Left kidney (tissue), 8 donors: ENCODE measurements at places on chromosomes 3 and 15.

DNA sequence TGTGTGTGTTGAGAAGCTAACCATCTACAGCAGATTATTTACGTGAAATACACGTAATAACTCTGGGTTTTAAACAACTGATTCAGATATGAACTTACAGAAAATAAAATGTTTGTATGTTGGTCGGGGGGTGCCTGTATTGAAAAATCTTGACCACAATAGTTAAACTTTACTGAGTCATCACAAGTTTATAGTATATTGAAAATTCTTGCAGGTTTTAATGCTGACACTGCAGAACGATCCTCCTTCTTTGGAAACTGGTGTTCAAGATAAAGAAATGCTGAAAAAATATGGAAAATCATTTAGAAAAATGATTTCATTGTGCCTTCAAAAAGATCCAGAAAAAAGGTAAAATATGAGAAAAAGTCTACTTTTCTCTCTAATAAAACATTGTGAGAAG lies 41.3 kb upstream of the SLC22A13 start:
- DNase-seq = no peak

DNA sequence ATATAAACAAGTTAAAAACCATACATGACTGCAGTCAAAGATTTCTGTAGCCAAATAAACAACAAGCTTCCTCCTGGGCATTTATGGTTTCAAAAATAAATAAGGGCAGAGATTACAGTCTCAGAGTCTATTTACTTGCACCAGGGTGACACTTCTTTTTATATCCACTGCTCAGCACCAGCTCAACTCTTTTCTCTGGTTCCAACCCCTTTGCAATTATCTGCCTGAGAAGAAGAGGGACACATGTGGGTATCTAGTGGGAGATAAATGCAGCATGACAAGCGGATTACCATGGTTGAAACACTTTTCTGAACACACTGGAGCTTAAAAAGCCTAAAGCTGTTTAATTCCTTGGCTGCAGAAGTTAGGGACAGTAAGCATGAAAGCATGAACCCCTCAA lies 311.5 kb downstream of the CNTN3 start:
- DNase-seq = no peak

DNA sequence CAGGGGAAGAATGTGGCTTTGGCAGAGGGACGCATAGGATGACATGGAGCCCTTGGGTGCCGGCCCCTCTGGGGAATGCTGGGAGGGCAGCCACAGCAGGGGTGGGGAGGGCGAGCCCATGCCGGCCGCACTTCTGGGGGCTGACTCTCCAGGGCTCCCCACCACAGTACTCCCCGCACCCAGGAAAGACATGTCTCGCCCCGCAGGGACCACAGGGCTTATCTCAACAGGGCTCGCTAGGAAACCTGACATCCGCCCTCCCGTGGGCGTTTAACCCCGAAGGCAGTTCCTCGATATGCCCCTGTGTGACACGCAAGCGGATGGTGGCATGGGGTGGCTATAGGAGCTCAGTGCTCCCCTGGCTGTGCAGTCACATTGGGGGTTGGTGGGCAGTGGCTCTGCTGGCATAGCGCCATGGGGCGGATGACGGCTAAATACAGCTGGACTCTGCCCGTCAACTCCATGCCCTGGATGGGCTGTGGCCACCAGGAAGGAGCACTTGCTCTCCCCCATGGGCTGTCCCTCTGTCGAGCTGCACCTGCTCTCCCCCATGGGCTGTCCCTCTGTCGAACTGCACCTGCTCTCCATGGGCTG lies 141.4 kb downstream of the ADAMTS17 start:
- no peak for DNase-seq

- no peak for DNase-seq
Observed at GRCh38 chr15:92599394-92599970, 56.1 kb downstream of the FAM174B start.

DNA sequence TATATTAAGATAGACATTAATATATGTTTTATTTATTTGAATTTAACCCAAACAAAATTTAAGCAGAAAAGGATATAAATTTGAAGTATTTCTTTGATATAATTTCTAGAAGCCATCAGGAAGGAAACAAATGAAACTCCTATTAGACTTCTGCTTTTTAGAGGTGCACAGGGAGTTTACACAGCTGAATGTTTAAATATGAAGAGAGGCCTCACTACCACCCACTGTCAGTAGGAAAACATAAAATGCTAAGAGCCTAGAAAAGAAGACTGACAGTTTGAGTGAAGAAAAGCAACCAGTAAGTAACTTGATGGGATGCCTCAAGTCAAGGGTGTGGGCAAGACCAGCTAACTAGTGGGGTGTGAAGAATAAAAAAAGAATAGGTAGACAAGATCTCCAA lies 19.7 kb downstream of the PLSCR2 start:
- no peak for DNase-seq

- no peak for DNase-seq
Observed at GRCh38 chr3:152836269-152836668, 1.3 kb downstream of the P2RY1 start.

DNA sequence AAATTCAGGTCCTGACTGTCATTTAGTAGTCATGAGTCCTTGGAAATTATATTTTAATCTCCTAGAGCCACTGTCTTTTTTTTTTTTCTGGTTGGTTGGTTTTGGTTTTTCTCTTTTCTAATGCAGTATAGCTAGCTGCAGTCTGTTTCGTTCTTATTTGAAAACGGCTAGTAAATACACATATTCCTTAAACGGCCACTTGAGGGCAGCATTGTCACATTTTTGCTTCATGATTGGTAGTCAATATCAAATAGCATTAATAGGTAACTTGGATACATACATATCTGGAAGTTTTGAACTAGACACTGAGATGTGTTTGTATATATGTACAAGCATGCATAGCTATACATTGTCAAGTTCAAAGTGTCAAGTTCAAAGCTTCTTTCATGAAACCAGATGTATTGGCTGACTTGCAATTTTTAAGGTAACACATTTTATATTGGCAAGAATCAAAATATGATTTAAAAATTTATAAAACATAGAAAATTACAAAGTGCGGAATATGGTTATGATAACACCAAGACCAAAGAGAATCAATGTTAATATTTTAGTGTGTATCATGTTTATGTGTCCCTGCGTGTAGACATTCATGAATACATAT lies 22.5 kb downstream of the GABRA5 start:
- no peak for DNase-seq

GRCh38 chr3:105904678-105905284 lies 36.0 kb upstream of the CBLB start:
- DNase-seq = no peak

DNA sequence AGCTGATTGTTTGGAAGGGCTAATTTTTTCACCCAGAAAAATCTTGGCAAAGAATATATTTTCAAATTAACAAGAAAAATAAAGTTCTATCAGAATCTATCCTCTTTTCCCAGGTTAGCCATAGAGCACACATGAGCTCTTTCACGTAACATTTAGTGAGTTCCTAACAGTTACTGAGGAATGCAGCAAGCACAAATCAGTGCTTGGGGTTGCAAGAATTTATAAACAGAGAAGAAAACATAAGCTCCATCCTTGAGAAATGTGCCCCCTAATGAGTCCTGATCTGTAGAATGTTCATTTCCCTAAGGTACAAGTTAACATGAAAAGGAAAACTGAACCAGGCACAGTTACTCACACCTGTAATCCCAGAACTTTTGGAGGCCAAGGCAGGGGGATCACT lies 13.9 kb downstream of the EOGT start:
- DNase-seq = no peak

GRCh38 chr3:66618066-66618465 lies 117.2 kb upstream of the LRIG1 start:
- DNase-seq = no peak

- DNase-seq = peak; percentile 28
Observed at GRCh38 chr3:120177151-120177550, 82.9 kb upstream of the GSK3B start.

- DNase-seq = no peak
Observed at GRCh38 chr3:166473501-166473900, 636.3 kb upstream of the BCHE start.

DNA sequence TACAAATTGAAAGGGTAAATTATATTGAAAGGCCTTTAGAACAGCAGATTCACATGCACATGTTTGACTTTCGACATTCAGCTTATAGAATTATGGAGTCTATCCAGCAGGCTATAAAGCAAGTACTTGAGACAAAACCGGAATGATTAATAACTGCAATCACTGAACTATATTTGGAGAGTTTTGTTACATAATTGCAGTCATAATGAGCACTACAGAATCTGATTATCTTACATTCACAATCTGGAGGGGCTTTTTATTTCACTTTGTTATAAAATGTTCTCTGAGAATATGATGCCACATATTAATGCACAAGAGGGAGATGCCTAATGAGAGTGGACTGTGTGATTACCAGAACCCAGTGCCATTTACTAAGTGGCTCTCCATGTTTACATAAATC lies 64.3 kb downstream of the NSUN3 start:
- DNase-seq = no peak

GRCh38 chr3:37855363-37855970 lies 6.2 kb upstream of the CTDSPL start:
- peak; percentile 82 for DNase-seq

DNA sequence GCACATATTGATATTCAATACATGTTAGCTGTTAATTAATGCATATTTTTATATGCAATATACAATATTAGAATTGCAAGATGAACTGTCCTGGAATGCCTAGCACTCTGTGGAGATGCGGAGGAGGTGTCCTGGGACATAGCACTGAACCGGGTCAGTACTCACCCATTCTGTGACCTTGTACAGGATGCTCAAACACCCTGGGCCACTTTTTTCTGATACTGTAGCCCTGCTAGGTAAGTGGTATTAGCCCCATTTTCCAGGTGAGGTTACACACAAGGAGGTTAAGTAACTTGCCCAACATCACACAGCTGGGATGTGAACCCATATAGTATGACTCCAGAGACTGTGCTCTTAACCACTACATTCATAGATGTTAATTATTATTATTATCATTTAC lies 1.7 kb upstream of the MAGEF1 start:
- no peak for DNase-seq

GRCh38 chr3:138381950-138382715 lies 33.8 kb downstream of the MRAS start:
- DNase-seq = no peak

DNA sequence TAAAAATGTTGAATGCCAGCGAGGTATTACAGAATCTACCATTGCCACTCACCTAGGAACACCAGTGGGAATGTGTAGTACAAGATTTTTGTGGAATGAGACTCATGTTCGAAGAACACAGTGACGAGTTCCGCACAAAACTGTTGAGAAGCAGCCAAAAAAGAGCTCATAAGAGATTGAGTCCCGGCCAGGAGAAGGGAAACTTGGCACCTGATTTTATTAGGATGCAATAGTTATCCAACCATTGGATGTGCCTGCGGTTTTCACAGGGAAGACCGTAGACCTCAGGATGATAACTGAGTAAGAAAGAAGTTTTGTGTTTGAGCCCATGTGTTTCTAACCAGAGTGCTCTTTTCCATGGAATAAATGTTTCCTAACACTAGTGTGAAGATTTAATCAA lies 88.9 kb downstream of the PTPRG start:
- no peak for DNase-seq

DNA sequence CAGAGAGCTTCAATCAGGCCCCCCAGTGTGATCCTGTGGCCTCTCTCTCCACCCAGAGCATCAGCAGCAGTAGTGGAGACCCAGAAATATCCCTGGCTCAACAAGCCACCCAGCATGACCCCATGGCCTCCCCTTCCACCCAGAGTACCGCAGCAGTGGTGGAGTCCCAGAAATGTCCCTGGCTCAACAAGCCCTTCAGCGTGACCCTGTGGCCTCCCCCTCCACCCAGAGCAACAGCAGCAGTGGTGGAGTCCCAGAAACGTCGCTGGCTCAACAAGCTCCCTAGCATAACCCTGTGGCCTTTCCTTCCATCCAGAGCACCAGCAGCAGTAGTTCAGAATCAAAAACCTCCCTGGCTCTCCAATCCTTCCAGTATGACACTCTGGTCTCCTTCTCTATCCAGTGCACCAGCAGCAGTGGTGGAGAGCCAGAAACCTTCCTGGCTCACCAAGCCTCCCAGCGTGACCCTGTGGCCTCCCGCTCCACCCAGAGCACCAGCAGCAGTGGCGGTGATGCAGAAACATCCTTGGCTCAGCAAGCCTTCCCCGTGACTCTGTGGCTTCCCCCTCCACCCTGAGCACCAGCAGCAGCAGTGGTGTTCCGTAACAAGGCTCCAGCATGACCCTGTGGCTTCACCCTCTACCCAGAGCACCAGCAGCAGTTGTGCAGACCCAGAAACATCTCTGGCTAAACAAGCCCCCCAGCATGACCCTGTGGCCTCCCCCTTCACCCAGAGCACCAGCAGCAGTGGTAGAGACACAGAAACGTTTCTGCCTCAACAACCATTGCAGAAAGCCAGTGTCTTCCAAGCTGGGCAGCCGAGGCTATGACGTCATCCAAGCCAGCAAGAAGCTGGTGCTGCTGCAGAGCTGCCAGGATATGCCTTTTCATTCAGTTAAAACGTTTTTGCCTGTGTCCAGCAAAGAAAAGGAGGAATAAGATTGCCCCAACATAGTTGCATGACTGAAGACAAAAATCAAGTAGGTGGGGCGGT lies 61.3 kb upstream of the TAMM41 start:
- DNase-seq = no peak

DNA sequence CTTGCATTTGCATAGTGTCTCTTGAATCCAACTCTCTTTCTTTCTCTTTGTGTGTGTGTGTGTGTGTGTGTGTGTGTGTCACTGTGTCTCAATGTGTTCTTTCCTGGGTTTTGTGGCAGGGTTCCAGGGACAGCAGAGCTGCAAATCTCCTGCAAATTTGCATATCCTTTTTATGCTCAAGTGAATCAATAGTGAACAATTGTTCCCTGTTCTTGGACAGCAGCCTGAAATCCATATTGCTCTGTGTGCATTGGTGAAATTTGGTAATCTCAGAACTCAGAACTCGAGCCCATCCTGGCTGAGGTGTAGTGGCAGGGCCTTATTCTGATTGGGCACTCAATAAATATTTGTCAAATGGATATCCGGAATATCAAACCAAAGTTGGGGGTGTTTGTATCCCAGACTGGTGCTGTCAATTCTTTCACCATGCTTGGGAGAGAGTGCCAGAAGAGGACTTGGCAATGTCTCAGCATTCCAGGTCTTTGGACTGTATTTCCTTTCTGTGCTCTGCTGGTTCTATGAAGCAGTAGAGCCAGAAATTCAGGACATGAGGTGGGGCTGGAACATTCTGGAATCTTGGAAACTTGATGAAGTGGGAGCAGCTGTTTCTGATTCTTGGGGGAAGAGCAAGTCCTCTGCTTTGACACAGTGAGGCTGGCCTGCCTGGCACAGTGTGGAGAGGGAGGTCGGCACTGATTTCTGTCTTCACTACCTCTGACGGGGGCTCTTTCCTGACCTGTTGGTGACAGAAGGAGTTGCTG lies 380.6 kb upstream of the C2CD4B start:
- DNase-seq = no peak

GRCh38 chr3:27089068-27089467 lies 280.1 kb downstream of the NEK10 start:
- no peak for DNase-seq

DNA sequence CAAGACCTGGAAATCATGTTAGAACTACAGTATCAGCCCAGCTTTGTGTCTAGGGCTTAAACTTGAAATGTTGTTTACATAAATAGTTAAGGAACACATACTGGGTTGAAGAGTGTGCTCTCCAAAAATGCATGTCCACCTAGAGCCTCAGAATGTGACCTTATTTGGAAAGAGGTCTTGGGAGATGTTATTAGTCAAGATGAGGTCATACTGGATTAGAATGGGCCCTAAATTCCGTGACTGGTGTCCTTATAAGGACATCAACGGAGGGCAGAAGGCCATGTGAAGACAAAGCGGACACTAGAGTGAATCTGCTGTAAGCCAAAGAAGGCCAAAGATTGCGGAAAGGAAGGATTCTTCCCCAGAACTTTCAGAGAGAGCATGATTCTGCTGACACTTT lies 759.2 kb upstream of the CFAP20DC start:
- no peak for DNase-seq
